ENCODE measurements at places on chromosomes 7 and 10.
A peak's percentile ranks its signal among the peaks of the same experiment; 100 is the strongest.

- no peak for DNase-seq
These were observed 11.6 kb downstream of the RPS24 start for GRCh38 chr10:78045237-78045636.

DNA sequence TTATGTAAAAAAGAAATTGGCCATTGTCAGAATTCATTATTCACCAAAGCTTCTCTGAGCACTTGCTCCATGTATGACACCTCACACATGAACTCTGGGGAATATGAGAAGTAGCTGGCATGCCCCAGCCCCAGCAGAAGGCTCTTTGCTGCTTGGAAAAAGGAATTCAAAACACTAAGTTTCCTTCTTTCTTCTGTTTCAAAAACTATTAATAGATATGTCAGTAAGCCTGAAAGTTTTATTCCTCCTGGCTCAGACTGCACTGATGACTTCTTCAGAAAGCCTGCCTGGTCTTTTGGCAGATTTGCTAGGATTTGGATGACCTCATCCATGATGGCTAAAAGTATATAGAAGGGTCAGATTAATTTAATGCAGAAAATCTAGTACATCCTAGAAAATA lies 511.0 kb downstream of the GFRA1 start:
- DNase-seq = no peak

- no peak for DNase-seq
These were observed 13.4 kb downstream of the NIPSNAP2 start for GRCh38 chr7:55977831-55978230.

DNA sequence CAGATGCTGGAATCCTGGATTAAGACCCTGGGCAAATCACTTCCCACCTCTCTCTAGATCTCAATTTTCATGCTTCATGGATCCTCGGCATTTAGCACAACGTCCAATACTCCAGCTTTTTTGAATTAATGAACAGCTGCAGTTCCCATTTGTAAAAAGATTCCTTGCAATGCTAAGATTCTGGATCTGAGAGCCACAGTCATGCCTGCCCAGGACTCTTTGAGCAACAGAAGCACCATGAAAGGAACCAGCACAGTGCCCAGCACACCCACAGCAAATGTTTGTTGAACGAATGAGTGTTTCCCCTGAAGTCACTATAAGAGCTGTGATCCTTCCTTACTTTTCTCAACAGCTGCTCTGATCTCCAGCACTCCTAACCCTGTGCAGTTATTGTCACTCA lies 20.8 kb upstream of the DDIT4 start:
- no peak for DNase-seq

DNA sequence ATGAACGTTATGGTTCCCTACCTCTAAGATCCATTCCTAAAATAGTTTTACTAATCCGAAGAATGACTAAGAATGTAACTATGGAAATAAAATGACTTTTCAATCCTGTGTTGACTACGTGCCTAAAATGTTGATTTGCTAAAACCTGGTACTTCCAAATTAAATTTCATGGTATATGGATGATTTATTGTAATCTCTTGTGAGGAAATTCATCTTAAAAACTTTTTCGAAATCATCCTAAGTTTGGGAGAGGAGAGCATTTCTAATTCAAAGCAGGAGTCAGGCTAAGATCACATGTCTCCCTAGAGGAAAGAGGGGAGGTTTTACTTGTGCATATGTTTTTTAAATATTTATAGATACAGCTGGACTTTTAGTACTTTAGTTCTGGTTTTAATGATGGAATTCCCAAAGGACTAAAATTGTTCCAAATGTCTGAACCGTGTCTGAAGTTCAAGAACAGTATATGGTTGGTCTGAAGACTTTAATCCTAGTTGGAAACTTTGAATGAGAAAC lies 483.9 kb downstream of the AUTS2 start:
- no peak for DNase-seq

DNA sequence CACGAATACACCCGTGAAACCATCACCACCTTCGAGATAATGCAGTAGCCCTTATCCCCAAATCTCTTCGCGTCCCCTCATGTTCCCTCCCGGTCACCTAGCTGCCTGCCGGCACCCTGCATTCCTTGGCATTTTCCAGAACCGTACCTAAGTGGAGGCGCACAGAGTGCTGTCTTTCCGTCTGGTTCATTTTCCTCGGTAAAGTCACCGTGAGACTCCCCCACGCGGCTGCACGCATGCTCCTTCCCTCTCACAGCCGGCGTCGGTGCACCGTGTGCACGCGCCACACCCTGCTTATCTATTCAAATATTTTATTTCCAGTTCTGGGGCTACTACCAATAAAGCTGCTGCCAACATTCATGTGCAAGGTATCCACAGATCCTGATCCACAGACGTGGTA lies 65.5 kb upstream of the NKX6-2 start:
- DNase-seq = no peak

DNA sequence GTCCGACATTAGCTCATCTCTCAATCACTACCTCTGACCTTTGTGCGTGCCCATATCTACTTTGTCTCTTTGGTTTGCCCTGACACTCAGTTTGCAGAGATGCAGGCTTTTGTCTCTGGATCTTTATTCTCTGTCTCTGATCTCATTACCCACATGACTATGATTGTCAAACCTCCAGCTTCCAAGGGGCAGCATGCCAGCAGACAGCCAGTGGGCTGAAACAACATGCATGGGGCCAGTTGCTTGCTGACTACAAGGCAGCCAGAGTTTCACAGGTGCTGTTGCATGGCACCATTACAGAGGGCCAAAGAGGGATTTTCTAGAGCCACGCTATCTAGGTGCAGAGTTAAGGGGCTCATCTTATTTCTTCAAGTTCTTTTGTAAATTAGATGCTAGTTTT lies 146.2 kb downstream of the SPAG6 start:
- no peak for DNase-seq

- DNase-seq = no peak
These were observed 255.1 kb downstream of the TNS3 start for GRCh38 chr7:47326808-47327207.

- DNase-seq = no peak
These were observed 4.4 kb downstream of the DDIT4 start for GRCh38 chr10:72277996-72278667.

- no peak for DNase-seq
These were observed 13.9 kb downstream of the CHAT start for GRCh38 chr10:49627644-49628247.

- peak; percentile 28 for DNase-seq
These were observed 74.9 kb downstream of the BEND7 start for GRCh38 chr10:13453896-13454295.

GRCh38 chr7:92737706-92738105 lies 98.7 kb downstream of the CDK6 start:
- DNase-seq = no peak

DNA sequence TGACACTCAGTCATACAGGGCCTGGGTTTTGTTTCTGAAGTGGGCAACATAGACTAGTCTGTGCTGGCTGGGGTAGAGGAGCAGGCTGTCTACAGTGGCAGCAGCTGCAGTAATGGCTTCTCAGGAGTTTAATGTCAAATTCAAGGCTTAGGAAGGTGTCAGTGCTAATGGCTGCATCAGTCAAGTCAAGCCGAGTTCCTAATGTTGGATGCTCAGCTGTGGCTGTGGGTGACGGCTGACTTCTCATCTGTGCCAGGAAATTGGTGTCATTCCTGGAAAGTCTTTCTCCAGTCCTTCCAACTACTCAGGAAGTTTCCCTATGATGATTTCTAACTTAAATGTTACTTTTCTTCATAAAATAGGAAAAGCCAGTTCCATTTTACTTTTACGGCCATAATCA lies 468.1 kb upstream of the IGFBP3 start:
- no peak for DNase-seq

GRCh38 chr10:36802490-36803153 lies 322.8 kb upstream of the ANKRD30A start:
- DNase-seq = no peak

GRCh38 chr10:12358863-12359564 lies 9.7 kb downstream of the CAMK1D start:
- DNase-seq = no peak

DNA sequence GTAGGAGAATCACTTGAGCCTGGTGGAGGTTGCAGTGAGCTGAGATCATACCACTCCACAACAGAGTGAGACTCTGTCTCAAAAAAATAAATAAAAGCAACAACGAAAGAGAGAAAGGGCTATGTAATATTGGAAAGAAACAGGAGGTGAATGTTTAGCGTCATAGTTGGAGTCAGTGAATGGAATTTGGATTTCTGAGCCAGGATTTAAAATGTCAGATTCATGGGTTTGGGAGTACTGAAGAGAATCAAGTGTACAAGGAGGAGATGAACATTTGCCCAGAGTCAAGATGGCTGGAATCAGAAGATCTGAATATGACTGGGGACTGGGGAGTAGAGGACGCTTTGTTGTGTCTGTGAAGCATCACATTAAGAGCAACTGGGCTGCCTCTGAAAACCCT lies 366.4 kb downstream of the GALNT17 start:
- DNase-seq = no peak

- peak; percentile 78 for DNase-seq
These were observed 87.4 kb upstream of the RSU1 start for GRCh38 chr10:16904639-16905061.

GRCh38 chr10:72310241-72310633 lies 36.5 kb downstream of the DDIT4 start:
- DNase-seq = no peak

GRCh38 chr10:7561216-7561893 lies 105.4 kb downstream of the ITIH5 start:
- no peak for DNase-seq

DNA sequence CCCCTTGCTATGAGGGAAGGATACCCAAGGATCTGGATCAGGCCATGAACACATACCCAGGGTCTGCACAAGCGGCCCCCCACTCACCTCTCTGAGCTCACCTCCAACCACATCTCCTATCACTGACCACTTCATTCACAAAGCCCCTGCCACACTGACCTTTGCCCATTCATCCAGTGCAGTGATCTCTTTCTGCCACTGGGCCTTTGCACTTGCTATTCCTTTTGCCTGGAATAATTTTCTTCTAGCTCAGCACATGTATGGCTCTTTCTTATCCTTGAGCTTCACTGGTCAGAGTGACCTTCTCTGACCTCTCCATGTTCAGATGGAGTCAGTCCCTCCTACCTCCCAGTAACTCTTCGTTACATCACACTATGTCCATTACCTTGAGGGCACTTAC lies 48.3 kb downstream of the ADRA2A start:
- no peak for DNase-seq

DNA sequence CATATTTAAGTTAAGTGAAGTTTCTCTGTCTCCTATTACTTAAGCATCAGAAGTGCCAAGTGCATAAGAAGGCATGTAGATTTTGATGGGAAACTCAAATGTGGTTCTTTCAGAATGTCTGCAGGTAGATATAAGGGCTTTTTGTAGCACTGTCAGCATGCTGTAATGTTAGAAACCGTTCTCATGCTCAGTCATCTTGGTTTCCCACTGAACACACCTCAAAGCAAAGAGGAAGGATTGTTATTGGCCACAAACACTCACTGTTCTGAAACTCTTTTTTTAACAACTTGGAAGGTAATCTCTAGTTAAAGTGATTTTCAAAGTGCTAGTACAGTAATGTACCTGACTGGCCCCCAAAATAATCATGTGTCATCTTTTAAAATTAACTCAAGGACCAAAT lies 126.0 kb downstream of the AASS start:
- DNase-seq = no peak

DNA sequence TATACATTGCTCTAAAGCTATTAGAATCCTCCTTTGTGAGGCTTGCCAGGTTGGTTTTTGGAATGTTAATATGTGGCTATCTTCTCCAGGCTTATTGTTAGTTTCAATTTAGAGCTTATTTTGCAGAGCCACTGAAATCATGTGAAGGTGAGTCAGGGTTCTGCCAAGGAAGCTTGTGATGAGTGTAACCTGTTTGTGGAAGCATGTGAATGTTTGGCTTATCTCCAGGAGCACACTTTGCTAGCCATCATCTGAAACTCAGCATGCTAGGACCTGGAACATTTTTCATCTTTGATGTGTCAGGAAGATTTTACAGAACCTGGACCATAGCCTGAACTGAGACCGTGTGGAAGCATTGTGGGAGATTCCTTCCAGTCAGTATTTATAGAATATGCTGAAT lies 197.3 kb downstream of the PPP1R9A start:
- DNase-seq = no peak

- no peak for DNase-seq
These were observed 24.6 kb downstream of the AGK start for GRCh38 chr7:141575654-141576448.

DNA sequence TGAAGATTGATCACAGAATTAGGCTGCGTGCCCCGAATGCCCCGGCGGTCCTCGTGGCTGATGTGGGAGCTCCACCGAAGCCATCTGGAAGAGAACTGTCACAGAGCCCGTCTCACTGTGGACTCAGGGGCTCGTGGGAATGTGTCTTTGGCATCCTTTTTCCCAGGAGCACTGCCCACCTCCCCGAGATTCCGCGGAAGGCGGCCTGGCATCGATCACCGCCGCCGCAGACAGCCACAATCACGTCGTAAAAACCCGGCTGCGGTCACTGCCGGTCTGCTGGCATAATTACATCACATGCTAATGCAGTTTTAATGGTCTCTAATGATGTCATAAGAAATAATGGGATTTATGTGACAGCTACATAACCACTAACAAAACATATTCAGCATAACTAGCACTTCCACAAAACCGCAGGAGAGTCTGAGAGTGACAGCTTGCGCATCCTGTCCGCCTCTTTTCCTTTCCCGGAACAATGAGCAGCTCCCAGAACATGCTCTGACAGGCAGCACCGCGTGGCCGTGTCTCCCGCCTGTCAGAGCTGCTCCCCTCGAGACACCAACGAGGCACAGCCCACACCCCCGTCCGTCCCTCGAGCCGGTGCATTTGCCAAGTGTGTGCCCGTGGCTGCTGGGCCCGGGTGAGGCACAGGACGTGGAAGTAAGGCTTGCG lies 490.0 kb downstream of the PTPRN2 start:
- DNase-seq = no peak

GRCh38 chr10:33065111-33065510 lies 107.1 kb upstream of the ITGB1 start:
- DNase-seq = no peak

DNA sequence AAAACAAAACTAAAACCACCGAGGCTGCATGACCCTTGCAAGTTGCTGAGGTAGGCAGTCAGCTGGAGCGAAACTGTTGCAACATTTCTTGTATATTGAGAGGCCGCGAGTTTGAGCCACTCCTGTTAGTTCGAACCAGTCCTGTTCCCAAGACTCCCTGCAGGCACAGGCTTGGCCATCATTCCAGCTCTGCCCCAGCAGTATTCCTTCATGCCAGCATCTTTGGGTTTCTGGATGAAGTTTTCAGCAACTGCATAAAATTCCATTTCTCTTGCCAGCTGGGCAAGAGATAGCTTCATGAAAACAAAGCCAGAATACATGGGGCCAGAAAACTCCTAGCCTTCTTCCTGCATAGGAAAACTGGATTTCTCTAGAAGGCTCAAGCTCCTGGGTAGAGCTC lies 207.6 kb downstream of the FRMD4A start:
- DNase-seq = no peak

DNA sequence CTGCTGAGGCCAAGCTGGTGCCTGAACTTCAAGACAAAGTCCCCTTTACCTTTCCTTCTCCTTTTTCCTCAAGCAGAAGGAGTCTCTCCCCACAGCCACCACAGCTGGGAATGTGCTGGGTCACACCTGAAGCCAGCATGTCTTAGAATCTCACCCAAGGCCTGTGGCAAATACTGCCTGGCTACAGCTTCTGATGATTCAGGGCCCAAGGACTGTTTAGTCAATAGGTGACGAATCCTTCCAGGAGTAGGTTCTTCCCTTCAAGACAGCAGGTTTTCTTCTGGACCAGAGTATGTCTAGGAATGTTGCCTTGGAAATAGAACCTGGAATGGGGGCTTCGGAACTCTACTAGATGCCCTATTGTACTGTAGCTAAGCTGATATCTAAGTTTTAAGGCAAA lies 374.6 kb downstream of the KIF20B start:
- DNase-seq = no peak

GRCh38 chr10:85741626-85742300 lies 624.8 kb downstream of the GRID1 start:
- DNase-seq = no peak

GRCh38 chr7:90242369-90243168 lies 2.4 kb upstream of the CFAP69 start:
- no peak for DNase-seq
